ENCODE measurements at places on chromosomes 1 and 21.

DNA sequence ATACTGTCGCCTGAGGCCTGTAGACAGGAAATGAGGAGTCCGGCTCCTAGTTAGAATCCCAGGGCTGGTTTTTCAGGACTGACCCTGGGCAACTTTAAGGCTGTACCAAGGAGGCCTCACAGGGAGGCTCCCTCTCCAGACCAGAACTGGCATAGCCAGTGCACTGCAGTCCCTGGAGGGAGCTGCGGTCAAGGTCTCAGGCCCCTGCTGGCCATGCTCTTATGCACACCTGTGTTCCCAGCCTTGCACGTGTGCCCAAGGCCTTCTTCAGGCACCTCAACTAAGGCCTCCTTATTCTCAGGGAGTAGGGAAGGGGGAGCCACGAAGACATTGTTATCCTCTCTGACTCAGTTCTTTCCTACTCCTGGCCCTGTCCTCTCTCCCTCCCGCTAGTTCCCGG is 22.0 kb upstream of the IFNAR1 start:
- no peak for DNase-seq

DNA sequence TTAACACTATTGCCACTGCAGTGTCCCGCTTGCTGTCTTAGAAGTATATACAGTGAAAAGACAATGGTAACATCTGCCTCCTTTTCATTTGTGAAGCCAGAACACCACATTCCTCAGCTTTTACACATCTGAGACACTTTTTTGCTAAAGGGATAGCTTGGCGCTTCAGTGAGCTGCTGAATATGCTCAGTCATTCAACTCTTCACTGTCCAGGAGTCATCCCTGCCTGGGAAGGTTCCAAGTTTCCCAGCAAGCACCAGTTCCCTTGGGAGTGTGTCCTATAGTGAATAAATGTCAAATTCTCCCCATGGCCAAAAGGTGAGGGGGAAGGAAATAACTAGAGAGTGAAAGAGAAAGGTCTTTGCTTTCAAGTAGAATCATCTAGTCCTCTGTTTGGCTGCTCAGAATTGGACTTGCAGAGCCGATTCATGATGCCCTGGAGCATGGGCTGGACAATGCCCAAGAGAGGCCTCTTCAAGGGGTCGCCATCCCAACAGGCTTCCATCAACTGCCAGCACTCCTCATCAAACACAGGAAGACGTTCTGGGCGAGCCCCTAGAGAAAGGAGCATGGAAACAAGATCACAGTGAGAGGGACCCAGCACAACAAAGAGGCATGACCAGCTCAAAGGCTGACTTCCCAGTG is 25.5 kb upstream of the RBBP5 start:
- DNase-seq: no peak

DNA sequence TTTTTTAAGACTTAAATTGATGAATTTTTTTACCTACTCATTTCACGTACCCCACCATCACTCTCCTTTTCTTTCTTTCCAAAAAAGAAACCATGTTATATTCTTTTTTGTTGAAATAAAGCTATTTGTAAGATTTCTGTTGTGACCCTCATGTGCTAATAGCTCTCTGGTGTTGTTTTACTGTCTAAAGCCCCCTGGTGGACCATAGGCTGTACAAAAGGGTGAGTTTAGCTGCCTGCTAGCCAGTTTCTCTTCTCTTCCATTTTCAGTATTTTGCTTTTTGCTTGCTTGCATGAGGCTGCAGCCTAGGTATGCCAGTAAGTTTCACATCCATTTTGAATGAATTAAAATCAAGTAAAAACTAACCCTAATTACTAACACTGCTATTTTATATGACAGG is 15.6 kb upstream of the VAMP3 start:
- no peak for DNase-seq

DNA sequence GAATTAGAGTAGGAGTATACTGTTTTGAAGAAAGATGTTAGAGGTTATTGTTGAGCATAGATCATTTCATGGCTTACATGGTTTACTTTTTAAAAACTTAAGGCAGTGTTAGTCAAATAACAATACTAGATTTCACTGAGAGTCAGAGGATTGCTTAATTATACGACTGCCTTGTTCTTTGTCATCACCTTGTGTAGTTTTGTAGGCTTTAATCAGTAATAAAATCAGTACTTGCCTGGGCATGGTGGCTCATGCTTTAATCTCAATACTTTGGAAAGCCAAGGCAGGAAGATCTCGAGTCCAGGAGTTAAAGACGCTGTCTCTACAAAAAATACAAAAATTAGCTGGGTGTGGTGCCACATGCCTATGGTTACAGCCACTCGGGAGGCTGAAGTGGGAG is 41.3 kb upstream of the GPR52 start:
- DNase-seq: no peak

- DNase-seq: no peak
These were observed 10.6 kb upstream of the RRP15 start for GRCh38 chr1:218274511-218274910.

GRCh38 chr1:66168467-66168887 is 365.5 kb upstream of the SGIP1 start:
- DNase-seq: no peak

- DNase-seq: no peak
These were observed 41.3 kb upstream of the KCNE1 start for GRCh38 chr21:34553151-34553952.

DNA sequence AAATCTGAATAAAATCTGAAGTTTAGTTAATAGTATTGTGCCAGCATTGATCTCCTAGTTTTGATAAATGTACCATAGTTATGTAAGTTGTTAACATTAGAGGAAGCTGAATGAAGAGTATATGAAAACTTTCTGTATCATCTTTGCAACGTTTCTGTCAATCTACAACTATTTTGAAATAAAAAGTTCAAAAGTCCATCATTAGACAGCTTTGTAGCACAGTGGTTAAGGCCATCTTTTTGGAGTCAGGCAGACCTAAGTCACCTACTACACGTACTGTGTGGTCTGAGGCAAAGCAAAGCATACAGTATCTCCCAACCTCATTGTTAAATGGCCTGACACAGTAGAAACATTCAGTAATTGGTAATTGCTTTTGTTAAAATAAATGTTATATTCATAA is 47.9 kb upstream of the ATP1A1 start:
- no peak for DNase-seq

GRCh38 chr1:224113545-224113917 is 380 bp upstream of the FBXO28 start:
- no peak for DNase-seq

DNA sequence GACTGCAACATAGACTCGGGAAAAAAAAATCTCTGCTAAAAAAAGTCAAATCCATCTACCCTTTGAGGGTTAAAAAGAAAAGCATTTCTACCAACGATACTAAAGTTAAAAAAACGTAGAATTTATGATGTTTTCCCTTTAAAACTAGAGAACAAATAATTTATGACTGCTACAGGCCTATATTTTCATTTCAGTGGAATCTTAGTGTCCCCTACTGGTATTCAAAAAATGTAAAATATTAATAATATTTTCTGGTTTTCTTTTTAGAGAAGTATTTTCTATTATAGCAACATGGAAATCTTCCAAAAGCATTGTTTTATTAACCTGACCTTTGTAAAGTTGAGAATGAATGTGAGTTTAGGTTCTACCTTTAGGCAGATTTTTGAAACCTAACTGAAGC is 1582.2 kb downstream of the MRPL39 start:
- DNase-seq: no peak

DNA sequence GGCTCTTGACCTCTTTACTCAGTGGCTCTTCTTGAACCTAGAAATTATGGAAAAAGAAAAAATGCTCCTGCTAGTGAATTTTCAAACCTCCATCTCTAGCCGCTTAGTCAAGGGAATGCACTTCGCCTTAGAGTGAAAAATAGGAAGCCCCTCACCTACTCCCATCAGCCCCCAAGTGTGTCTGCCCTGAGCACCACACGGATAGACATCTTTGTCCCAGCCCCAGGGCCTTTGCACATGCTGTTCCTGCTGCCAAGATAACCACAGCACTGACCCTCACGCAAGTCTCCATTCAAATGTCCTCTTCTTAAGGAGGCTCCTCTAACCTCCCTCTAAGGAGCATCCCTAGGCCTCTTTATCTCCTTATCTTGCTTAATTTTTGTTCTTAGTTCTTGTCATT is 59.6 kb downstream of the FBXO2 start:
- DNase-seq: no peak

GRCh38 chr1:153796786-153797659 is 21.8 kb downstream of the SLC27A3 start:
- peak; percentile 70 for DNase-seq

DNA sequence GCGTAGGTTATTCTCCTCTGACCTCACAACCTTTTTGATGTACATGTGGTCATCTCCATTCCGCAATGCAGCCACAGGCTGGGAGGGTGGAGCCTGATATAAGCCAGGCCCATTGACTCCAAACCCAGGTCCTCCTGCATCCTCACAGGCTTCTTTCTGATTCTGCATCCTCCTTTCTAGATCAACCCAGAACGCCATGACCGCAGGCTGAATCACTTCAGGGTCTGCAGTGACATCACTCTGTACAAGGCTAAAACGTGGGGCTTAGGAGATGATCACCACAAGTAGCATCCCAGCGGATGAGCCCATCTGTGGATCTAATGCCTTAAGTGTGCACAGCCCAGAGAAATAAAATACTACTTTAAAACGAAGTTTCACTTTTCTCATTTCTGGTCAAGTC is 16.1 kb downstream of the EBNA1BP2 start:
- no peak for DNase-seq

GRCh38 chr1:203284411-203285123 is 20.8 kb upstream of the BTG2 start:
- no peak for DNase-seq

- no peak for DNase-seq
These were observed 251.4 kb downstream of the FAM72C start for GRCh38 chr1:143720087-143721023.

- DNase-seq: no peak
These were observed 104.3 kb downstream of the PAPPA2 start for GRCh38 chr1:176567190-176567794.

DNA sequence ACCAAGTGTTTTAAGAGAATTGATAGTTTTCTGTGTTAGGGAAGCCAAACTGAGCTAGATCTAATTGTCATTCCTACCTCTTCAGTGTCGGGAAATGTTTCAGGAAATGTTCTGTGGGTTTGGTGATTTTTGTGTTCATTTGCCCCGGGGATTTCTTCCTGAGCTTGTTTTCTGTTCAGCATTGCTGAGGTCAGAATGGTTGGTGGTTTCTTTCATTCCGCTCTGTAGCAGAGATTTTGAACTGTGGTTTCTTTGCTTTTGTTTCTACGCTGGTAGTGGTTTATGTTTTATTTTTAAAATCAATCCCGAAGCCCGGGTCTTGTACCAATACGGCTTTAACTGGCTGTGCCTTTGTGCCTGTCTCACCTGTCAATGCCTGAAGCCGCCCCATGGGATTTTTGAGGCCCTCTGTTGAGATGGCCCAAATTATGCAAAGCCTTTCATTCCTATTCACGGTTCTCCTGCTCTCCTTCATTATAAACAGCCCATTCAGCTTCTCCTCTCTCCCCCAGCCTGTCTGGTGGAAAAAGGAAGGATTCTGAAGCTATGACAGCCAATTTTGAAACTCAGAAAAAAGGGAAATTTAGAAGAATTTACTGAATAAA is 417.2 kb upstream of the KAZN start:
- no peak for DNase-seq

- DNase-seq: no peak
These were observed 26.2 kb upstream of the KIF26B start for GRCh38 chr1:245128381-245129101.

DNA sequence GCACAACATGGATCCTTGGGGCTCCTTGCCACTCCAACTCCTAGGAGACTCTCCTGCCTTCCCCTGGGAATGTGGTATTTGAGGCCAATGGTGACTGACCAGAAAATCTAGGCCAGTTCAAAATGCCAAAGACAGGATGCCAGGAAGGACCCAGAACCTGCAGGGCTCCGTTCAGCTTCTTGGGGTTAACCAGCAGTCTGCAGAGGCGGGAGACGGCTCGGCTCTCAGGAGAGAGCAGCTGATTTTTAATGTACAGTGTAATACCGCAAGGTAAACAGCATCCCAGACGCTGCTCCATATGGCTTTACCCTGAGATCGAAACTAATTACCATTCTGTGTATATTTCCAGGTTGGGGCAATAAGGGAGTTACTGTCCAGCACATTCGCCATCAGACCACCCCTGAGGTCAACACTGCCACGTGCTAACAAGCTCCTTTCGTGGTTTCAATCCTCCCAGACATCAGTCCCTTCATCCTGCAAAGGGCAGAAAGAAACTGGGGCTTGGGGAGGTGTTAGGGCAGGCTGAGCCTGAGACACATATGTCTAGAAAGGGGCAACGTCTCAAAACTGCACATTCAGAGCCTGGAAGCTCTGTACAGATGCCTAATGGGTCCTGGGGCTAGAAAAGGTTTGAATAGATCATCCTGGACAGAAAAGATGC is 16.7 kb downstream of the ITPKB start:
- DNase-seq: no peak

GRCh38 chr1:180252638-180253536 is 22.8 kb downstream of the LHX4 start:
- DNase-seq: no peak

- peak; percentile 40 for DNase-seq
These were observed 7.1 kb upstream of the PRKCZ start for GRCh38 chr1:2042830-2043773.

DNA sequence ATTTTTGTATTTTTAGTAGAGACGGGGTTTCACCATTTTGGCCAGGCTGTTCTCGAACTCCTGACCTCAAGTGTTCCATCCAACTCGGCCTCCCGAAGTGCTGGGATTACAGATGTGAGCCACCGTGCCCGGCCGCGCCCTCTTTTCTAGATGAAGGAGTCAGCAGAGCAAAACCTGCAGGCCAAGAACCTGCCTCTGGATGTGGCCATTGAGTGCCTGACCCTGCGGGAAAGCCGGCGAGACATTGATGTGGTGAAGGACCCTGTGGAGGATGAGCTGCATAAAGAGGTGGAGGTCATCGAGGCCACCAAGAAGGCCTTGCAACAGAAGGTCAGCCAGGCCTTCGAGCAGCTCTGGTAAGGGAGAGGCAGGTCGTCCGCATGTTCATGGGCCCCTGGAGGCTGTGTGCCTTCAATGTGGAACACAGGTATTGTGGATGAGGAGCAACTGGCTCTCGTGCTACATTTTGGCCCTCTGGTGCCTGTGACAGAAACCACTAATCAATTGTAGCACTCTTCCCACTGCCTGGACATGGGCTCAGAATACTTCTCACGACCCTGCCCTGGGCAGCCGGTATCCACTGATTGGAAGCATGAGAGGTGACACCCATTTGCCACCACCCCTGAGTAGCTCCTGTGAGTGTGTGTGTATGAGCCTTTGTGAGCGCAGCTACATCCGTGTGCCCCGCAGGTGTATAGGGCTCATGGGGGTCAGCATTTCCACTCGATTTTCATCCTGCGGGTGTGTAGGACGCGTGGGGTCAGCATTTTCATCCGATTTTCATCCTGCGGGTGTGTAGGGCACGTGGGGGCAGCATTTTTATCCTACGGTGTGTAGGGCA is 2.0 kb downstream of the TEKT2 start:
- DNase-seq: no peak

GRCh38 chr1:85087659-85088407 is 39.5 kb upstream of the MCOLN3 start:
- no peak for DNase-seq

- no peak for DNase-seq
These were observed 26.6 kb downstream of the ABCG1 start for GRCh38 chr21:42245331-42246193.

Data from anterior cingulate cortex (tissue), 58 donors.